Hematopoietic multipotent progenitor cell treated with erythropoietin and hydrocortisone succinate and interleukin-3 and kit ligand, for 6 days (in vitro differentiated cells): ENCODE measurements at places on chromosomes 16 and 17.

GRCh38 chr17:77124192-77124889, 16.4 kb upstream of the SEC14L1 start:
- peak; percentile 49 for DNase-seq

GRCh38 chr17:36816907-36817288, 120.4 kb upstream of the LHX1 start:
- DNase-seq: no peak

DNA sequence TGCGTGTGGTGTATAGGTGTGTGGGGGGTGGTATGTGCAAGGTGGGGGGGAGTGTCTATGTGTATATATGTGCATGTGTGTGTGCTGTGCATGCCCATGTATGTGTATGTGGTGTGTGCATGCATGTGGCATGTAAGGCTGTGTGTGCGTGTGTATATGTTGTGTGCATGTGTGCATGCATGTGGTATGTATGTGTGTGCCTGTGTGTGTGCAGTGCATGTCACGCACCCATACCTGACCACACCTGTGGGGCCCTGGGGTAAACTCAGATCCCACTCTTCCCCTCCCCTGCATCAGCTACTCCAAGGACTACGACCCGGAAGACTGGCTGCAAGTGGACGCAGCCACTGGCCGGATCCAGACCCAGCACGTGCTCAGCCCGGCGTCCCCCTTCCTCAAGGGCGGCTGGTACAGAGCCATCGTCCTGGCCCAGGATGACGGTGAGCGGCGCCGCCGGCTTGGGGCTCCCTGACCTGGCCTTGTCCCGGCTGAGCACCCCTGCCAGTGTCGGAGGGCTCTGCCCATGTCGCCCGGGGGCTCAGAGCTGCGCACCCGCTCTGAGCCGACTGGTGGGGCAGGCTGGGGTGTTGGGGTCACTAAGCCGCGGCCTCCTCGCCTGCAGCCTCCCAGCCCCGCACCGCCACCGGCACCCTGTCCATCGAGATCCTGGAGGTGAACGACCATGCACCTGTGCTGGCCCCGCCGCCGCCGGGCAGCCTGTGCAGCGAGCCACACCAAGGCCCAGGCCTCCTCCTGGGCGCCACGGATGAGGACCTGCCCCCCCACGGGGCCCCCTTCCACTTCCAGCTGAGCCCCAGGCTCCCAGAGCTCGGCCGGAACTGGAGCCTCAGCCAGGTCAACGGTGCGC, 9.1 kb downstream of the SLC22A31 start:
- no peak for DNase-seq

- DNase-seq: peak; percentile 61
Measured at GRCh38 chr17:44241106-44241624, 21.7 kb upstream of the UBTF start.

DNA sequence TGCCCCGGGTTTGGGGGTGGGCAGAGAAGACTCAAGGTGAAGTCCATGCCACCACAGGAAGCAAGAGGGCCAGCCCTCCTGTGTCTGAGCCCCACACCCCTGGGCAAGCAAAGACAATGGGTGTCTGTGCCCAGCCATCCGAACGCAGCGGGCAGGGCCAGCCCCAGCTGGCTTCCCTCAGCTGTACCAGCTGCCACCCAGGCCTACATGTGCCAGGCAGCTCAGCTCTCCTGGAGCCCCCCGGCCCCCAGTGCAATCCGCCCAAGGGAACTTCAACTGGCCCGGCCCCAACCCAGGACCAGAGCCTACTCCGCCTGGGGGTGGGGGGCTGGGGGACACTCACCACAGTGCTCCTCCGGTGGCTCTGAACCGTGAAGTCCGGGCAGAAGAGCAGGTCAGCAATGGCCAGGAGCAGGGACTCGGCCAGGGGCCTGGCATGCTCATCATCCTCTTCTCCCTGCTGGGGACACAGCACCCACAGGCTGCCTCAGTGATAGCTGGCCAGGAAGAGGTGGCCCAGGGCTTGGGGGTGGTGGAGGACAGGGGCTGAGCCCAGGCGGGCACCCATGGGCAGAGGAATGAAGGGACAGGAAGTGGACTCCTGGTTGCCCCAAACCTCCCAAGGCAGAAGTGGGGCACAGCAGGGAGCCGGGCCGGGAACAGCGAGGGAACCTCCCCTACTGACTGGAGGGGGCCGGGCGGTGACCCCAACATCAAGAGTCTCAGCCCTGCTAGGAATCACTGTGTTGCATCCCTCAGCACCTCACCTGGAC, 9.8 kb downstream of the HID1 start:
- DNase-seq: no peak

DNA sequence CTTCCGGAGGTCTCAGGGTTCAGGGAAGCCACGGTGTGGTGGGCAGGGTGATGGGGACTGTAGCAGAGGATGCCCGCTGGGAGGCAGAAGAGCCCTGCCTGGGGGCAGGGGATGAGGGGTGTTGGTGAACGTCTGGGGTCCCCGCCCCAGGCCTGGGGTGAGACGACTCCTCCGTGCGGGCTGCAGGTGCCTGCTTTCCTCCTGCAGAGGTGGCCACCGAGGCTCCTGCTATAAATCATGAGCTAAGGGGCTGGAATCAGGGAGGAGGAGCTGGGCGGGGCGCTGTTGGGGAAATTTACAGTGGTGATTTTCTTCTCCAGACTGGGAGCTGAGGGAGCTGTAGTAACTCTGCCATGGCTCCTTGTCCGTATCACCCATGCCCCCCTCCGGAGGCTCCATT, 167.0 kb downstream of the MRM1 start:
- DNase-seq: no peak

DNA sequence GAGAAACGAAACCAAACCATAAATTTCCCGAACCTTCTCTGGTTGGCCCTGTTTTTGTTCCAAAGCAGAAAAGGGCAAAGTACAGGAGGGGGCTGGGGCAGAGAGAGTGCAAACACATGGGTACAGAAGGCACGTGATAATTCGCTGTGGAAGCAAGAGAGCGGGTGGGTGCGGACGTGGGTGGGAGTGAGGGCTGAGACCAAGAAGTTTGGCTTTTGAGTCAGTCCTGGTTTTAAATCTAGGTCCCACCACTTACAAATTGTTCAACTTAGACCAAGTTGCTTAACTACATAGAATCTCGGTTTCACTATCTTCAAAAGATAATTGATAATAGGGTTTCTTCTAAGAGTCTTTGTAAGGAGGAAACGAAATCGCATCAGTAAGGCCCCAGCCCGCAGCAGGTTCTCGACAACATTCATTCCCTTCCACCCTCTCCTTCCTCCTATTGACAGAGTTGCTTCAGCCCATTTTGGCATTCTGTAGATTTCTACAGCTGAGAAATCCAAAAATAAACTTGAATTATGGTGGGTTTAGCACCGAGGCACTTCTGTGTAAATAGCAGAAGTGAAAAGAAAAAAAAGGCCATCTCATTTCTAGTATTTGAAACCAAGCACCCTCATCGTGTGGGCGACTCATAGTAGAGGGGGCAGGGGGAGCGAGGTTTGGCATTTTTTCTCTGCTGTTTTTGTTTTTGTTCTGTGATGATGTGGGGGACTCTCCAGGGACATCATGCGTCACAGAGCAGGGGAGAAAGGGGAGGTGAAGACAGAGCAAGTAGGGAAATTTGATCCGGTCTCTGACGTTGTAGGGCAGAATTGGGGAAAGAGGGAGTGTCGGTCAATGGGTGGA, 33.6 kb upstream of the CCR7 start:
- DNase-seq: no peak

DNA sequence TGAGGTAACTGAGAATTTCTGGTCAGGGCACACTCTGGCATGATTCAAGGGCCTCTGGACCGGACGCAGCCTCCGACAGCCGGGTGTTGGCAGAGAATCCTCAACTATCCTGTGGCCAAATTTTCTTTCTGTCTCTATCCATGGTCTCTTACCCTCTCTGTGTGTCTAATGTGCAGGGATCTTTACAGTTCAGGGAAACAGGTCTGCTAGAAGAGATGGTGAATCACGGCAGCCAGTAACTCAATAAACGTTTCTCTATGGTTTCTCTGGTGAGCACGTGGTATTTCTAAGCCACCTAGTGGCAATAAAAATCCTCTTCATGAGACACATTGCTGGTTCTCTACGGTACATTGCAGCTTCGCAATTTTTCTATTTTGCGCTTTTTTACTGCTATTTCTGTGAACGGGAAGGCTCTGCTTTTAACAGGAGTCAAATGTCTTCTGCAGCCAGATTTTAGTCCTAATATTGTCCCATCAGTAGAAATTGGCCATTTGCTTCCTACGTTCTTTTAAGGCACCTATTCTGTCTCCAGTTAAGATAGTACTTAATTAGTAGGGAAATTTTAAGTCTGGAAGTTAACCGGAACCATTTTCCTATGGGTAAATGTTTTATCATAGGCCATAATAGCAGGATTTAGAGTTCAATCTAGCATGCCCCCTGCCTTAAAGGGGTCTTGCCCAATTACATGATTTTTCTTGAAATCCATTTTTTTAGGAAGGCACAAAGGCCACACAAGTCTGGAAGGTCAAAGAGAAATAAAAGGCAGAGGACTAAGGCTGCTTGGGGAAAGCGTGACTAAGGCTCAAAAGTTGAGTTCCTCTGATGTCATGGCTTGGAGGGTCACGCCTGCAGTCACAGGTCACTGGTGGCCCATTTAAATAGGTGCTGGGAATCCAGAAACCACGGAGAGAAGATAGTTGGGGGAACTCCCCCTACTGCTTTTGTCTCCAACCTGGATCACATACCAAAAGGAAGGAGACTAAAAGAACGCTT, 31.5 kb downstream of the QPRT start:
- DNase-seq: peak; percentile 89

DNA sequence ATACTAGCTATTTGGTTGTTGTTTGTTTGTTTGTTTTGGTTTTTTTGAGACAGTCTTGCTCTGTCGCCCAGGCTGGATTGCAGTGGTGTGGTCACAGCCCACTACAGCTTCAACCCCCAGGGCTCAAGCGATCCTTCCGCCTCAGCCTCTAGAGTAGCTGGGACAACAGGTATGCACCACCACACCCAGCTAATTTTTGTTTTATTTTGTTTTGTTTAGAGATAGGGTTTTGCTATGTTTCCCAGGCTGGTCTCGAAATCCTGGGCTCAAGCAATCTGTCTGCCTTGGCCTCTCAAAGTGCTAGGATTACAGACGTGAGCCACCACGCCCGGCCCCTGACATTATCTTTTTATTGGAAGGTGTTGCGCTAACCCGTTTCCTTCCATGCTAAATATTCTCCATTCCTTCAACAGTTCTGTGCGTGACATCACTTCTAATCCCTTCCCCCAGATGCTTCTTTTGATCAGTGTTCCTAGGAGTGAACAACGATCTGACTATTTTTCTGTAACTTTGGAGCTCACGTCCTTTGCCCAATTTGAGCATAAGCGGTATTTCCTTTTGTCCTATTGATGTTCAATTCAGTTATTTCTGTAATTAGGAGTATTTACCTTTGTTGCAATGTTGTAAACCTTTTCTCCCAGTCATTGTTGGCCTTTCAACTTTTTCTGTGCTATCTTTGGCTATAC, 30.2 kb upstream of the EMP2 start:
- no peak for DNase-seq

DNA sequence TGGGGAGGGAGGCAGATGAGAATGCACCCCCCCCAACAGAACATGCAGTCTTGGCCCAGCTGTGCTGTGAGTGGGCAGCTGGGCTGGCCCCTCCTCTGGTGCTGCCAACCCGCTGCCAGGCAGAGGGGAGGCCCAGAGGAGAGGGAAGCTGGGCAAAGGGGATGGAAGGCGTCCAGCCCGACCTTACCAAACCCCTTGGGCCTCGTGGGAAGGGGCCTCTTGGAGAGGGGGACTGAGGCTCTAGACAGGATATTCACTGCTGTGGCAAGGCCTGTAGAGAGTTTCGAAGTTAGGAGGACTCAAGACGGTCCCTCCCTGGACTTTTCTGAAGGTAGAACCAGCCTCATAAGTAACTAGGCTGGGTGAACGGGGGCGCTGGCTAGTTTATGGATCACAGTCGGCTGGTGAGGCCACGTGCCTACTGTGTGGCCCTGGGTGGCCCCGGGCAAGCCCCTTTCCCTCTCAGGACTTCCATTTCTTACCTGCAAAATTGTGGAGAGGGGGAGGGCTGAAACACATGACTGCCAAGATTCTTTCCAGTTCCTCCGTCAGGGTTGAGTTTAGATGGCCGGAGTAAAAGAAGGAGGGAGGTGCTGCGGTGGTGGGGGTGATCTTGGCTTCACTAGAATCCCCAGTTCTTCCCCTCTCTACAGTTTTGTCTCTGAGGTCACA, 857 bp upstream of the STAT5A start:
- peak; percentile 85 for DNase-seq

DNA sequence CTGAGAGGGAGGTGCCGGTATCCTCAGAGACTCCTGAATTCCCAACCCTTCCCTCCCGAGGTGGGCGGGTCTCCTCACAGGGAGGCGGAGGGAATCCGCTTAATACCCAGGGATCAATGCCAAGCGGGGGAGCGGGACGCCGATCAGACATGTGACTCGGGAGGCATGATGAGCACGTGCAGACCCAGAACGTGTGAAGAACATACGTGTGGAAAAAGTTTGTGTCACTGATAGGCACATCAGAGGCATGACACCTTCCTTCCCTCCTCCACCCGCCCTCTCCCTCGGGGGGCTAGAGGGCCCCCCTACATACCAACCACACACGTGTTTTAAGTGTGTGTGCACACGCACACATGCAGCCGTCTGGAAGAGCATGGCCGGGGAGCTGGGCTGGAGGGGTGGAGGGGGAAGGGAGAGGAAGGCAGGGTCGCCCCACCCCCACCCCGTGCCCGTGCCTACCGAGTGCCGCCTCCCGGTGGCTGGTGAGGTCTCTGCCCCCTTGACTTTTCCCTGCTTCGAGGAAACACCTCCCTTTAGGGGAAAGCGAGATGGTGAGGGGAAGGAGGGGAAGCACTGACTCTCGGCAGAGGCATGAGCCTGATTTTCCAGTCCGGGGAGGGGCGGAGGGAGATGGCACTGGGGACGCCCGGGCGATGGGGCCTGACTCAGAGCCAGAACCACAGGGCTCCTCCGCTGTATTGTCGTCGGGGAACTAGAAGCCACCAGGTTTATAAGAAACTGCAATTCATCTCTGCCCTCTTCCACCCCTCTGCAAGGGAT, 12.1 kb upstream of the TBX21 start:
- DNase-seq: peak; percentile 45

DNA sequence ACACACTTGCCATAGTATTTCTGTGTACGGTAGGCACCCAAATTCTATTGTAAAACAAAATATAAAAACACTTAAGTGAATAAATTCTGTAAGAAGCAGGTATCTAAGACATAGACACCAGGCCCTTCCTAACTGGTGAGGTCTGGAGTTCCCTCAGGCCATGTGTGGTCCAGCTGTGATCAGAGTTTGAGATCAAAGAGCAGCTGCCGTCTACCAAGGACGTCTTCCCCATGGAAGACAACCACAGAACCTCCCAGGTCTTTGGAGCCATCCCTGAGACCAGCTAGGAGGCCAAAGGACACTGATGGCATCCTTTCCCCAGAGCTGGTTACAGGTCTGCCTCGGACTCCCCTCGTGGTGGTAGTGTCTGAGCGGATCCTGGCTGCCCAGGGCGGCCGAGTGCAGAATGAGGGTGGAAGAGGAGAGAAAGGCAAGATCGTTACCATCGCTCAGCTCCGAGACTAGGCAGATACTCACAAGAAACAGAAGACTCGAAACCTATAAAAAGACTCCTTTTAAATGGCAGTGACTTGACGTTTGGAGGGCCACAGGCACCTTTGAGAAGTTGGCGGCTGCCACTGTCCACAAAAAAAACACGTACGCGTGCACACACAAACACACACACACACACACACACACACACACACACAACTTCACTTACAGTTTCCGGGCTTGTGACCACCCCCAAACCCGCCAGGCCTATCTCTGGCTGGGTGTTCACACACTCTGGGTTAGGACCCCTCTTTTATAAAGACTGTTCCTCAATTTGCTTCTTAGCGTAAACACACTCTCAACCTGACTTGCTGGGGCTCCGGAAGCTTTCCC, 7.5 kb downstream of the TIMP2 start:
- no peak for DNase-seq

- peak; percentile 91 for DNase-seq
Measured at GRCh38 chr17:19248151-19248927, 11.2 kb downstream of the EPN2 start.
